ENCODE measurements at places on chromosomes 2 and 18.

- no peak for DNase-seq
These were observed 282.9 kb upstream of the RGPD4 start for GRCh38 chr2:107543793-107544192.

- DNase-seq: no peak
These were observed 27.8 kb upstream of the KCNF1 start for GRCh38 chr2:10883801-10884478.

GRCh38 chr2:197211881-197212342, 98.7 kb downstream of the ANKRD44 start:
- no peak for DNase-seq

DNA sequence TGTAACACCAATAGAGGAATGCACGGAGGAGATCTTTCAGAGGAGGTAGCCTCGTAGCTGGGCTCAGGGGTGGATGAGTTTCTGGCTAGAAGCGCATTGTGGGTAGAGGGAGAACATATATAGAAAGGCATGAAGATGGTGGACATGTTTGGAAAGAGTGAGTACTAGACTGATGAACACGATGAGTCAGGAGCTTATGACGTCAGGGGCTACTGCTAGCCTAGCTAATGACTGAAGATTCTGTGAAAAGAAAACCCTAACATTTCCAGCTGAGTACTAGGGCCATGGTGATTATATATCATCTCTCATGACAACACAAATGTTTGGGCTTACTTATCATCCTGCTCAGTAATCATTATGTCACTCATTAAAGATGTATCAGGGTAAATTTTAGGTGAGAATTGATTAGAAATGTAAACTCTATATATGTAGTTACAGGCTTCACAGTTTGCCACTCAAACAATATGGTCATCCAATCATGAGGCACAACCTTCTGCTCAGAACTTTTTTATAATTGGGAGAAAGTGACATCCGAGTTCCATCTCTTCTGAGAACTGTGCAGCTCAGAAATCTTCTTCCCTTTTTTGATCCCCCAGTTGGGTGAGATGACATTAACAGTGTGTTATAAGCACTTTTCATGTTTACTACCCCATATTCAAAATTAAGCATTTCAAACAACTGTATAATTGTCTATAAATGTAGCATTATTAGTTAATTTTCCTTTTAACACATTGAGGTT, 22.2 kb upstream of the IL1RN start:
- no peak for DNase-seq

DNA sequence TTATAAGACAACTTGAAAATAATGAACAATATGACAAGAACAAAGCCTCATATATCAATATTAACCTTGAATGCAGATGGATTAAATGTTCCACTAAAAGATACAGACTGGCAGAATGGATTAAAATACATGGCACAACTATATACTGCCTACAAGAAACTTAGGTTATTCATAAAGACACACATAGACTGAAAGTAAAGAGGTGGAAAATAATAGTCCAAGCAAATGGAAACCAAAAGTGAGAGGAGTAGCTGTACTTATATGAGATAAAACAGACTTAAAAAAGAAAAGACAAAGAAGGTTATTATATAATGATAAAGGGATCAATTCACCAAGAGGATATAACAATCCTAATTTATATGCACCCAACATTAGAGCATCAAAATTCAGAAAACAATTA, 18.2 kb downstream of the LMAN1 start:
- DNase-seq: no peak

GRCh38 chr18:74286856-74287255, 4.9 kb downstream of the CYB5A start:
- DNase-seq: no peak

DNA sequence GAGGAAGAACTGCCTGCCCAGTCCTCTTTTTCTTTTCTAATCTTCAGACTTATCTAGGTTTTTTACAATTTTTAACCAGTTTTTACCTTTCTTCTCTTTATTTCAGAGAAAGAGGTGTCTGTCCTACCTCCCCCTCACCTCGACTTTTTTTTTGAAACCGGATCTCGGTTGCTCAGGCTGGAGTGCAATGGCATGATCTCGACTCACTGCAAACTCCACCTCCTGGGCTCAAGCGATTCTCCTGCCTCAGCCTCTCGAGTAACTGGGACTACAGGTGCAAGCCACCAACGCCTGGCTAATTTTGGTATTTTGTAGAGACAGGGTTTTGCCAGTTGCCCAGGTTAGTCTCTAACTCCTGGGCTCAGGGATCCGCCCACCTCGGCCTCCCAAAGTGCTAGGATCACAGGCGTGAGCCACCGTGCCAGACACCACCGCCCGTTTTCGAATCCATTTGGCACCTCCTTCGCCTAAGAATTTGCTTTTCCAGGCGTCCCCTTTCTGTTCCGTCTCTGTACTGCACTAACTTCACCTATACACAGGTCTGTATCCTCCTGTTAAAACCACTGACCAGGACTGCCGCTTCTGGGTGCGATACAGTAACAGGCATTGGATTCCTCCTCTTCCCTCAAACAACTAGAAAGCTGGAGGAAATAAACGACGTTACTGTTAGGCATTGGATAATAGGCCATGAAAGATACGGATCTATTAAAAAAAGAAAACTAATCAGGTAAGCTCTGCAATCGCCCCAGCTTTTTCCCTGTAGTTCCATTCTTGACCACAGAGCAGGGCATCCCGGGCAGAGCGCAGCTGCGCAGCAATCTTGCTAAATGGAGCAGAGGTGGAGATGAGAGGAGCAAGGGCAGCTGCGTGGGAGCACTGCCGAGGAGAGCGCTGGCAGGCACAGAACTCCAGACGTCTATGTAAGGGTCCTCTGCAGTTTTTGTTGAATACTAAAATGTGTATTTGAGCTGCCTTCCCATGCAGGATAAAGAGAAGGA, 69.9 kb downstream of the ZC3H6 start:
- DNase-seq: no peak

All from activated CD4-positive, CD25-positive, alpha-beta regulatory T cell (primary cell).